ENCODE measurements at places on chromosomes 7 and 10. TPM values are rescaled to one million over a fixed set of nuclear protein-coding genes. Genes with fewer than 3 reads are reported as not detected.

DNA sequence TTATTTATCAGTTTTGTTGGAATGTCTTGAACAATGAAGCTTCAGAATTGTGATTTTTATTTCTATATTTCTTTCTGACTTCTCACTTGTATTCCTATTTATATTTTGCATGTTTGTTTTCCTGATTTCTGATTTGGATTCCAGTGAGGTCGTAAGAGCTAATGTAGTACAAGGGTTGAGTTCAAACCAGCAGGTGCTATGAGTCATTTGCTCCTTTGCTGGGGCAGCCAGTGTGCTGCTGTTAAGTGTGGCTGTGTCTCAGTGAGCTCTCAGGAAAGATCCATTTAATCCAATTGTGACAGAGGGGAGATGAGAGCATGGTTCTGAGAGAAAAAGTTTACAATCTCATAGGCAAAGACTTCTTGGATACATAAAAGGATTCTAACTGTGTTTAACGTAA, 48.6 kb downstream of the MCU start:
- no peak overlapping the region for H3K4me3 ChIP-seq
- no peak for DNase-seq
- peaks cover 50% of the 10 kb centered on the region for H3K4me1 ChIP-seq
- H3K27me3 ChIP-seq = no peaks in the 10 kb centered on the region

- H3K27ac ChIP-seq = no peak overlapping the region
- DNase-seq = no peak
- H3K4me1 ChIP-seq = no peaks in the 10 kb centered on the region
- no peak overlapping the region for H3K4me3 ChIP-seq
Measured at GRCh38 chr10:58424176-58424575, 39.0 kb downstream of the TFAM start.

GRCh38 chr7:19690736-19691135, 18.1 kb downstream of the POLR1F start:
- H3K36me3 ChIP-seq = peaks cover 18% of the 10 kb centered on the region
- DNase-seq = no peak
- H3K4me1 ChIP-seq = peaks cover 13% of the 10 kb centered on the region
- no peak overlapping the region for H3K4me3 ChIP-seq

- 0 out of 2 replicates have a peak, but pooled peaks cover 4% of the 10 kb centered on the region for H3K4me1 ChIP-seq
- H3K36me3 ChIP-seq = peaks cover 22% of the 10 kb centered on the region
- no peak for DNase-seq
- H3K27me3 ChIP-seq = no peaks in the 10 kb centered on the region
Measured at GRCh38 chr7:77825131-77825530, 26.6 kb downstream of the PHTF2 start.

DNA sequence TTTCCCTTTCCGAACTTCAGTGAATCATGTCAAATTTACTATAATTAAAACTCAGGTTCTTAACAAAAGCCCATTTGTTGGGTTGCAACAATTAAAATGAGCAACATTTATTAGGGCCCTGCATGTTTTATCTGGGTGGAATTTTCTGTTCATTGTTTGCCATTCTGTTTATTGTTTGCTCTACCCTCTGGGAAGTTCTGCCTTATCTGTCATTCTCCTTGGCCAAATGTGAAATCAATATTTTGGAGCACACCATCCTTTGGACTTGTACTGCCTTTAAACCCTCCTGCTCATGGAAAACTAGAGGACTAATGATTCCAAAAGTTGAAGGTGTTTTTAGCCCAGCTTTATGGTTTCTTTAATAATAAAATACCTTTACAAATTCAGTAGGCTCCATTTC, 134.5 kb upstream of the KCND2 start:
- no peak overlapping the region for H3K4me3 ChIP-seq
- no peak overlapping the region for H3K27ac ChIP-seq
- no peaks in the 10 kb centered on the region for H3K27me3 ChIP-seq
- no peak for DNase-seq
- no peaks in the 10 kb centered on the region for H3K36me3 ChIP-seq
- H3K4me1 ChIP-seq = no peaks in the 10 kb centered on the region

- H3K27ac ChIP-seq = no peak overlapping the region
- no peaks in the 10 kb centered on the region for H3K27me3 ChIP-seq
- H3K4me1 ChIP-seq = peaks cover 9% of the 10 kb centered on the region
- no peak overlapping the region for H3K4me3 ChIP-seq
Measured at GRCh38 chr10:103720964-103721335, 134.4 kb downstream of the SH3PXD2A start.

DNA sequence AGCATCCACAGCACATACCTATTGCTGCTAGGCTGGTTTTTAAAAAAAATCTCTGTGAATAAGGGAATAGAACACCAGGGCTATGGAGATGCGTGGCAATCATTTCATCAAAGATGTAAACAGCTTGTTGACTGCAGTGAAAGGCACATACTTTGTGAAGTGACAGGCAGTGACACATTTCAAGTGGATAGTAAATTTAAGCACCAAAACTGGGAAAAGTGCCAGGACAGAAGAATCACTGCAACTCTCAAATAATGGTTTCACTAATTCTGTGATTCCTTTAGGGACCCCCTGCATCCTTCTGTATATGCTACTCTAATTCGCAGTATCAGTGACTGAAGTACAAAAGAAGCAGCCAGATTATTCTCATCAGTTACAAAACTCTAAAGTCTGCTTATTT, 145.2 kb upstream of the KLF14 start:
- H3K27ac ChIP-seq = no peak overlapping the region
- no peaks in the 10 kb centered on the region for H3K27me3 ChIP-seq
- H3K4me3 ChIP-seq = no peak overlapping the region
- no peaks in the 10 kb centered on the region for H3K36me3 ChIP-seq
- peaks cover 38% of the 10 kb centered on the region for H3K4me1 ChIP-seq

GRCh38 chr7:140364819-140365218, 33.5 kb downstream of the SLC37A3 start:
- no peak for DNase-seq
- peak overlapping the region; percentile 63 for H3K27ac ChIP-seq
- H3K4me1 ChIP-seq = peaks cover 12% of the 10 kb centered on the region
- peaks cover 48% of the 10 kb centered on the region for H3K36me3 ChIP-seq

- peak overlapping the region; percentile 50 for H3K4me3 ChIP-seq
- peaks cover 7% of the 10 kb centered on the region for H3K27me3 ChIP-seq
- no peak for DNase-seq
- no peaks in the 10 kb centered on the region for H3K36me3 ChIP-seq
- peaks cover 43% of the 10 kb centered on the region for H3K4me1 ChIP-seq
Measured at GRCh38 chr7:94392393-94392786, 2.3 kb upstream of the COL1A2 start.

DNA sequence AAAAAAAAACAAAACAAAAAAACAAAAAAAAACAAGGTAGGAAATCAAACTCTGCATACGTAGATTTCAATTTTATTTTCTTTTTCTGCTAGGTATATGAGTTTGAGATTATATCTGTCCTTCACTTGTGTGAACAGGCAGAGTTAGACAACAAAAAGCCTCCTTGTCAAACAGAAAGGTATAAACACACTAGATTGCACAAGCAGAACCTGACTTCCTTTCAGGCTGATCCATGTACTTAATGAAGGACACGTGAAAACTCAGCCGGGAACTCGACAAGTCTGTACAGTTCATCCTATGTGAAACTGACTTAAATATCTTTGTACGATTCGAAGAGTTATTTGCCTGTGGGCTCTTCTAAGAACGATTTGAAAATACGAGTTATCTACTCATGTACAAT, 254.1 kb downstream of the ARL4A start:
- H3K27ac ChIP-seq = no peak overlapping the region
- H3K4me3 ChIP-seq = no peak overlapping the region
- peaks cover 9% of the 10 kb centered on the region for H3K4me1 ChIP-seq
- DNase-seq = no peak

DNA sequence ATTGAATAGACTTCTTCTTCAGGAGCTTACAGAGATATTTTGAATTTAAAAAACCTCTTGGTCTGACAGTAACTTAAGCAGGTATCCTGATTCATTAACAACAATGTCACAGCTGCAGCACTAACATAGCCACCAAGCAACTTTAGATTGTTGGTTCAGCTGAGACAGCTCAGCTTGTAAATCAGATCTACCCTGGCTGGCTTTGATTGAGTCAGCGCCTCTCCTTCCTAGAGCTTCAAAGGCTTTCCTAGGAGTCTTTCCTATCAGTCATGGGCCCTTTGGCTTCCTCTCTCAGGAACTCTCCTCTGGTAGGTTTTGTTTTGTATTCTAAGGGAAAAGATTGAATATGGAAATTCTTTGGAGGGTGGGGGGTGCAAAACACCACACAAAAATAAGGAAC, 70.7 kb upstream of the STEAP4 start:
- peak overlapping the region; percentile 94 for H3K27ac ChIP-seq
- H3K36me3 ChIP-seq = peaks cover 21% of the 10 kb centered on the region
- peak overlapping the region; percentile 42 for H3K4me3 ChIP-seq
- peaks cover 44% of the 10 kb centered on the region for H3K4me1 ChIP-seq
- DNase-seq = peak; percentile 34

- H3K27ac ChIP-seq = no peak overlapping the region
- H3K4me3 ChIP-seq = no peak overlapping the region
- peak; percentile 56 for DNase-seq
- no peaks in the 10 kb centered on the region for H3K4me1 ChIP-seq
Measured at GRCh38 chr10:84204122-84204521, 9.8 kb downstream of the CDHR1 start.

GRCh38 chr7:3201937-3202710, 98.9 kb upstream of the SDK1 start:
- no peaks in the 10 kb centered on the region for H3K27me3 ChIP-seq
- H3K27ac ChIP-seq = no peak overlapping the region
- no peak overlapping the region for H3K4me3 ChIP-seq
- no peak for DNase-seq
- peaks cover 14% of the 10 kb centered on the region for H3K4me1 ChIP-seq

- peaks cover 14% of the 10 kb centered on the region for H3K4me1 ChIP-seq
- DNase-seq = peak; percentile 39
- H3K36me3 ChIP-seq = no peaks in the 10 kb centered on the region
- no peak overlapping the region for H3K27ac ChIP-seq
Measured at GRCh38 chr10:133325440-133326222, 11.1 kb downstream of the CALY start.

GRCh38 chr10:70879207-70879606, 9.2 kb downstream of the PCBD1 start:
- no peaks in the 10 kb centered on the region for H3K27me3 ChIP-seq
- H3K36me3 ChIP-seq = peaks cover 45% of the 10 kb centered on the region
- no peak overlapping the region for H3K4me3 ChIP-seq
- DNase-seq = no peak

DNA sequence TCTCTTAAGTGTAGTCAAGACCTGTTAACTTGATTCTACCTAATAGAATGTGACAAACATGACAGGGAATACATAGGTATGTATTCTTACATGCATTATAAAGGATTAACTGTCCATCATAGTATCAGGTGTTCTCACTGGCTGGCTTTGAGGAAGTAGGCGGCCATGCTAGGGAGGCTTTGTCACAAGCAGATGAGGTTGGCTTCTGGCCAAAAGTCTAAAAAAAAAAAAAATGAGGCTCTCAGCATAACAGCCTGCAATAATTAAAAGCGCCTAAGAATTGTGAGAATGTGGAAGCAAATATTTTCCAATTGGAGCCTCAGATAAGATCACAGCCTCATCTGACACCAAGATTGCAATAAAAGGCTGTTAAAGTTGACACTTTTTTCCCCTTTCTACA, 1256.8 kb upstream of the SORCS1 start:
- no peaks in the 10 kb centered on the region for H3K27me3 ChIP-seq
- H3K27ac ChIP-seq = no peak overlapping the region
- DNase-seq = no peak
- no peaks in the 10 kb centered on the region for H3K4me1 ChIP-seq
- no peaks in the 10 kb centered on the region for H3K36me3 ChIP-seq

DNA sequence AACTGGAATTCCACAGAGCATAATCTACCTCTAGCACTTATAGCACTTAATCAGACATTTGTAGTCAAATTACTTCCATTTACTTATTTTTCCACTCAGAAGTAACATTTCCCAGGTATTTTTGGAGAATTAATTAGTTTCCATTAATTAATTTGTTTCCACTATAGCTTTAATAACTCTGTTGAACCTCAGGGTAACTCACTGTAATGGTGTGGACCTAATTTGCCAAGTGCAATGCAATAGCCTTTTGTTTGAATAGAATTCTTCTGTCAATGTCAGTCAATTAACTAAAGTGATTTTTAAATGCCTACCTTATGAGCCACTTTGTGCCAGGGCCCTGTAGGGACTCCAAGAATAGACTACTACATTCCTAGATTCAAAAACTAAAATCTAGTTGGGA, 115.4 kb downstream of the CSTF2T start:
- H3K36me3 ChIP-seq = peaks cover 17% of the 10 kb centered on the region
- H3K27ac ChIP-seq = no peak overlapping the region
- peaks cover 2% of the 10 kb centered on the region for H3K4me1 ChIP-seq

DNA sequence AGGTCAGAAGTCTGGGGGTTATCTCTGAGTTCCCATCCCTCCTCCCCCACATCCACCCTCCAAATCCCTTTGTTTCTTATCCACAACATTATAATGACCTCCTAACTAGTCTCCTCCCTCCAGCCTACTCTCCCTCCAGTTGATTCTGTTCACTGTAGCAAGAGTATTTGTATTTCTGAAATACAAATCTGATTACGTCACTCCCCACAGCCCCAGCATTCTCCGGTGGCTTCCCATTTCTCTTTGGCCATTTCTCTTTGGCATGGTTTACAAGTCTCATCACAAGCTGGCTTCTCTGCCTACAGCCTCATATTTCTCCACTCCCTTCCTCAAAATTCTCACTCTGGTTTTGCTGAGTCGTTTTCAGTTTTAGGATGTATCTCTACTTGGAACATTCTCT, 24.6 kb upstream of the MRPS33 start:
- peaks cover 2% of the 10 kb centered on the region for H3K27me3 ChIP-seq
- DNase-seq = no peak
- no peak overlapping the region for H3K4me3 ChIP-seq
- H3K4me1 ChIP-seq = 0 out of 2 replicates have a peak, but pooled peaks cover 4% of the 10 kb centered on the region

DNA sequence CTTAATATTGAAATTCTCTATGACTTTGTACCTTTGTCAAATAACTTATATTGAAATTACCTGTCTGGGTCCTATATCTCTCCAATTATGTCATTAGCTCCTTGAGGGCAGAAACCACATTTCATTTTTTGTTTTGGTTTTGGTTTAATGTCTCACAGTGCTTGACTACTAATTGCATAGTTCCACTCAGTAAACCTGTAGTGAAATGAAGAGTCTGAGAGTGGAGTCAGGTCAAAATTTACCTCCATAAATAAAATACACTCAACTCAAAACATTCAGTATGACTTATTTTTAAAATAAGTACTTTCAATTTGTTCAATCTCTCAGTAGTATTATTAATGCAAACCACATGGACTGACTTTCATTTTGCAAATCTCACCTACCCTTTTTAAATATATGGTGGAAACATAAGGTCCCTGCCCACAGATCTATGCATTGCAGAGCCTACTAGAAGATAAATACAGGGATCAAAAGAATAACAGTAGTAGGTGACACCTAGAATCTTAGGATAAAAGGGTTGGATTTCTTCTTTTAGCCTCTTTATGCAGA, 32.5 kb downstream of the PDE1C start:
- H3K4me3 ChIP-seq = no peak overlapping the region
- no peak for DNase-seq
- H3K27me3 ChIP-seq = peaks cover 18% of the 10 kb centered on the region
- H3K4me1 ChIP-seq = peaks cover 25% of the 10 kb centered on the region
- H3K36me3 ChIP-seq = peaks cover 10% of the 10 kb centered on the region
- H3K27ac ChIP-seq = no peak overlapping the region

CTNNA3 gene
- 4.0 TPM for total RNA-seq

CYREN gene
- 43.0 TPM for total RNA-seq

KIAA1549 gene
- 18.7 TPM for total RNA-seq

ZPBP gene
- not detected for total RNA-seq

CPA5 gene
- not detected for total RNA-seq

FAM180A gene
- not detected for total RNA-seq

ABCC2 gene
- 0.57 TPM for total RNA-seq

BCAP29 gene
- total RNA-seq = 19.0 TPM

PLXNA4 gene
- total RNA-seq = 0.46 TPM

WEE2 gene
- total RNA-seq = 0.04 TPM
